ENCODE measurements at places on chromosomes 6 and 20.

DNA sequence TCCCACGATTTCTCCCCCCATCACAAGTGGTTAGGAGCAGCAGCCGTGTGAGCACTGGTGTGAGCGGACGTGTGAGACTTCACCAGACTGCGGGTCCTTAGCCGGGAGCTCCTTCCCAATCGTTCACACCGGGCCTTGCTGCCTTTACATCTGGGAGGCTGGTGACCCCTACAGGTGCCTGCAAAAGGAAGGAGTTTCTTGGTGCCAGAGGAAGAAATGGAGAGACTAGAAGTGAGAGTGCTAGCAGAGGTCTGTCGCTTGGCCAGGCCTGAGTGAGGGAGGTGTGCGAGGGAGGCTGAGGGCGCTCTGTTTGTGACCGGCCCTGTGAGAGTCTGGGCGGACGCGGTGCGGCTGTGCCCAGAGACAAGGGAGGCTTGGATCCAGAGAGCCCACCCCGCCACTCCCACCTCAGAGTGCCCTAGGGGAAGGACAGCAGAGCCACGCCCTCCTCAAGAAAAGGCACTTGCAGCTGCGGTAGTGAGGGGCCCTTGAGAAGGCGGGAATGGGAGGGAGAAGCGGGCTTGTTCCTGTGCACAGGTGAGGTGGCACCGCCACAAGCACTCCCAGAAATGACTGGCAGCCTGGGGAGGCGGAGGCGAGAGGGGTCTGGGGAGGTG, 10.0 kb upstream of the ARMC2 start:
- no peak for DNase-seq

GRCh38 chr6:163721922-163722692, 307.6 kb downstream of the QKI start:
- no peak for DNase-seq

- no peak for DNase-seq
These were observed 487.9 kb downstream of the RFPL4B start for GRCh38 chr6:112835078-112835477.

DNA sequence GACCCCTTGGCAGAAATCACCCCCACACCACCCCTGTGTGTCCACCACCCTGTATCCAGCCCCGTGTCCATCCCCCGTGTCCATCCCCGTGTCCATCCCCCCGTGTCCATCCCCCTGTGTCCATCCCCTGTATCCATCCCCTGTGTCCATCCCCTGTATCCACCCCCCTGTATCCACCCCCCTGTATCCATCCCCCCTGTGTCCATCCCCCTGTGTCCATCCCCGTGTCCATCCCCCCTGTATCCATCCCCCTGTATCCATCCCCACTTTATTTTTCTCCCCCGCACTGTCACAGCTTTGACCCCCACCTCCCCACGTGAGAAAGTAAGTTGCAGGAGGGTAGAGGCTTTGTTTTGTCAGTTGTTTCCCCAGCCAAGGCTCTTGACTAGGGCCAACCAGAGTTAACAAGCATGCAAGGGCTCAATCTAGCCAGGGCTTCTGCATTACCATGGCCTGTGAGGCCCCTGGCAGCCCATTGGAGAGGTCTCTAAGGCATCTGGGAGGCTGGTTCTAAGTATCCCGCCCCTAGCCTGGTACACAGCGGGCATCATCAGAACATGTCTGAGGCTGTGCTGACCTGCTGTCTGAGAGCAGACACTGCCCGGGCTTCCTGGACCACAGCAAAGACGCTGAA, 18.1 kb upstream of the SIRPA start:
- DNase-seq, result no peak

DNA sequence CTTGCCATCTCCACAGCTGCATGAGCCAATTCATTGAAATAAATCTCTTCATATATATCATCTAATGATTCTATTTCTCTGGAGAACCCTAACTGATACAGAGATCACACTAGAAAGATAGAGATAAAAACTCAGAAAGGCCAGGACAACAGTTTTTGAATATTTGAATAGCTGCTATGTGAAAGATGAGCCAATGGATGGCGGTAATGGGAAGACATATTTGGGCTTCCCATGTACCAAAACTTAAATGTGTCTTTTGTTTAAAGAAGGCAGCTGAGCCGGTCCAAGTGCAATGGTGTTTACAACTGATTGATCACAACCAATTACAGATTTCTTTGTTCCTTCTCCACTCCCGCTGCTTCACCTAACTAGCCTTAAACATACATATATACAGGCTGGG, 35.1 kb downstream of the SGK1 start:
- no peak for DNase-seq

DNA sequence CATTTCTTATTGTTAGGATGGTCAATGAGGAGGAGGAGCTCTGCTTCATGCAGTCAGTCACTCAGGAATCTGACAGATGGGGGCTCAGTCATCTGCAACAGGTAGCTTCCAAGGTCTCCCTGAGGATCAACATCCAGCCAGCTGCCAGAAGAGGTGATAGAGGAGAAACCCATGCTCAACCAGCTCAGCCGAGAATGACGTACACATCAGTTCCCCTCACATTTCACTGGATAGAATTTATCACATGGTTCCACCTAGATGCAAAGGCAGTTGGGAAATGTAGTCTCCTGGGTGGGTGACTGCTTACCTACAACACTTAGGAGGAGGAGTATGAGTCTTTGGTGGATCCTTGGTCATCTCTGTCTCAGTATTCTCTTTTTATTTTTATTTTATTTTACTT, 144.5 kb downstream of the CEBPB start:
- no peak for DNase-seq

GRCh38 chr20:35870541-35871258, 83.6 kb downstream of the SCAND1 start:
- DNase-seq, result no peak

All from stimulated activated CD4-positive, alpha-beta T cell treated with anti-CD3 and anti-CD28 coated beads, TNF-alpha, amount 100 ng/mL, for 1 hour (primary cell).